ENCODE measurements at places on chromosomes 1 and 21. TPM values are rescaled to one million over a fixed set of nuclear protein-coding genes. Genes with fewer than 3 reads are reported as not detected.

ANGPTL1 gene
- total RNA-seq = not detected

OR2T11 gene
- not detected for total RNA-seq

FAM177B gene
- total RNA-seq = not detected

CSF3R gene
- total RNA-seq = not detected

MTR gene
- total RNA-seq = 31.0 TPM

LIN9 gene
- 3.9 TPM for total RNA-seq

OR2M3 gene
- total RNA-seq = not detected

TMCO2 gene
- not detected for total RNA-seq

DDI2 gene
- 13.4 TPM for total RNA-seq

OR2L13 gene
- total RNA-seq = not detected

PPFIA4 gene
- 5.4 TPM for total RNA-seq

PTGS2 gene
- 4.8 TPM for total RNA-seq

DAB1 gene
- total RNA-seq = 0.56 TPM

TDRD5 gene
- total RNA-seq = not detected

- peak; percentile 34 for DNase-seq
Measured at GRCh38 chr1:59971464-59971911, 44.9 kb upstream of the CYP2J2 start.

DNA sequence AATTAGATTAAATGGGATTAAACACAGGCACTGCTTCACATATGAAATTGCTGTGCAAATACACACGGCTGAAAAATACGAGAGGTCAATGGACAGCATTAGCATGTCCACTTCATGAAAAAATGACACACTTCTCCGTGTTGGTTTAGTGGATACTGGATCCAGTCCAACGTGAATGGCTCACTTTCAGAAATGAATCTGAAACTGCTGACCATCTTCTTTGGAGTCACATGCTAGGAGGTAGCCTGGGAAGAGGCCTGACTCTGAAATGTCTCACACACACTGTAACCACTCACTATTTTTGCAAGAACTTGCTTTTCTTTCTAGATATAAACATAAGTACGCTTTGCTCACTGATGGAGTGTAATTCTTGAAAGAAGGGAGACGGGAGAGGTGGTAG, 127.3 kb downstream of the HLCS start:
- peak; percentile 91 for DNase-seq

GRCh38 chr1:107617456-107617855, 347.5 kb downstream of the VAV3 start:
- DNase-seq = no peak

DNA sequence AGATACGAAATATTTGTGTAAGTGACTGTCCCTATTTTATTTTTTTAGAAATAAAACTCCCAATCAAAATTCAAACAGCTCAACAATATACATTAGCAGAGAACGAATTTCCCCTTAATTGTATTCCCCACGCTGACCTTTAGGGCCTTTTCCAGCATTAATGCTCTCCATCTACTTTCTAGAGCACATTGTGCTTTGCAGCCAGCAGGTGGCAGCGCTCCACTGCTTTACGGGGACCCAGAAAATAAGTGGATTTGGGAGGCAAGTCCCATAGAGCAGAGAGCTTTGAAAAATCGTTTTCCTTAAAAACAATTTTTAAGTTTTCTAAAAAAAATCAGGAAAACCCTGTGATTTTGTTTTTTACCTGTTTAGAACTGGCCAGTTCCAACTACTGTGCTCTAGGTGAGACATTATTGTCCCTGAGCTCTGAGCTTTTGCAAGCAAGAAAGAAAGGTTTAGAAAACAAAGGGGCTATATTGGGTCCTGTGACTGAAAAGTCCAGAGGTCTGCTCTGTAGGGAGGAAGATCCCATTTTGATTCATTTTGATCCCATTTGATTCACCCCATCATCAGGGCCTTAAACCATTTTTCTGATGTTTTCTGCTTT, 144.4 kb upstream of the ZNF644 start:
- DNase-seq = peak; percentile 56

- no peak for DNase-seq
Measured at GRCh38 chr1:86703696-86704457, 499 bp upstream of the SH3GLB1 start.

DNA sequence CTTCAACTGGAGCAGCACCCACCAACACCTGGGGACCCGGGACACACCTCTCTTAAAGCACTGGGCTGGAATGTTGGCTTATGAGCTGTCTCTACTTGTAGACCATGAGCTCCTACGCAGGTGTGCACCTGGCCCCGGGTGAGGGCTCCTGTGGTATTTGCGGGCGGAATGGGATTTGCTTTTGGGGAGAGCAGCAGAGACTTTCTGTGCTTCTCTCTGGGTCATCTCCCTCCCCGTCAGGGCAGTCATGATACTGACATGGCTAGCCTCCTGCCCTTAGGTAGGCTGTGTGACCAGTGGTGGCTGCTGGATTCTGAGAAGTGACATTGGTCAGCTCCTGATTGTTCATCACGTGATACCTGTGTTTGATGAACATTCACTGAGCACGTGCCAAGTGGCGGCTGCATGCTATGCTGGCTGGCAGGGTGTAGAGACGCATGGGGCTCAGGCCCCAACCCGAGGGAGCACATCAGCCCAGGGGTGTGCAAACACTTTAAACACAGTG, 9.0 kb upstream of the ZBTB21 start:
- no peak for DNase-seq

DNA sequence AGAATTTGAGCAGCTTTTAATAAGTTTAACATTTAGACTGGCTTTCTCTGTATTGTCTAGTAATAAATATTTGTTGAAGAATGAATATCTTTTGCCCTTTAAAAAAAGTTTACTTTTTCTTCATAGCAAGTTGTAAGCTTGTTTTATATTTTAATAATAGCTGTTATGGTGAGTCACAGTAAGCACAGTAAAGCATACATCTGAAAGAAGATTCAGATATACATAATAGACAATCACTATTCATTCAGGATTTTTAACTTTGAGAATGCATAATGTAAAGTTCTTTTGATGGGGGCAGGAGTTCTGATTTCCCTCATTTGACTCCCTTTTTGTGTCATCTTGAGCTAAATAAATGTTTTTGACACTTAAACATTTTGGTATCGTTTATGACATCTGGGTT, 66.0 kb downstream of the ZMYM4 start:
- DNase-seq = peak; percentile 4

- no peak for DNase-seq
Measured at GRCh38 chr1:215202868-215203267, 120.3 kb downstream of the KCNK2 start.

- no peak for DNase-seq
Measured at GRCh38 chr1:76508871-76509270, 358.4 kb upstream of the ST6GALNAC5 start.

- no peak for DNase-seq
Measured at GRCh38 chr1:218846181-218846580, 327.5 kb upstream of the LYPLAL1 start.

- DNase-seq = peak; percentile 12
Measured at GRCh38 chr1:153842006-153842471, 66.8 kb downstream of the SLC27A3 start.

DNA sequence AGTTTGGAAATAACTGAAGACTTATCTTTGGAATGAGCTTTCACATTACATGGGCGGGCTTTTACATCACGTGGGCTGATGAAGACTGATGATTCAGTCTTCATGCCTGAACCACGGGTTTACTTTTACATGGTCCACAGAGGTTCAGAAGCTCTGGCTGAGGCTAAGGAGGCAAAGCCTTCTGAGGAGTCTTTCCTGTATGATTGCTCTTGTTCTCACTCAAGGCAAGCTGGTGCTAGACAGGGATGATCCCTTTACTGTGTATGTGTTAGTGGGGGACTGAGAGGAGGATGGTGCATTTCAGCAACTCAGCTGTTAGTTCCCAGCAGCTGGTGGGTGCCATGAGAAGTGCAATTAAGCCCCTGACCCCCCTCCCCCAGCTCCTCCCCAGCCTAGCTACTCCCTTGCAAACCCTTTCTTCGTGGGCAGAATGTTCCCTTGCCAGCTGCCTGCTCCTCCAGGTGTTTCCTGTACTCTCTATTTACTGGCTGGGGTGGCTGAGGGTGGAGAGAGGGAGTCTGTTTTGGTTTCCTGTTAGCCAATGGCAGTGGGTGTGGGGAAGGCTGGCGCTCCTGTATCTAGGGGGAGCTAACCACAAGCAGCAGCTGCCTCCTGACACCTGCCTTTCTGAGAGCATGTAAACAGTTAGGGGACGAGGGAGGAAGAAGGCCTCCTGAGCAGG, 15.4 kb downstream of the BTG2 start:
- peak; percentile 63 for DNase-seq

- DNase-seq = no peak
Measured at GRCh38 chr1:8443558-8444194, 125.8 kb downstream of the SLC45A1 start.

GRCh38 chr1:182139496-182139895, 78.0 kb upstream of the ZNF648 start:
- DNase-seq = no peak

DNA sequence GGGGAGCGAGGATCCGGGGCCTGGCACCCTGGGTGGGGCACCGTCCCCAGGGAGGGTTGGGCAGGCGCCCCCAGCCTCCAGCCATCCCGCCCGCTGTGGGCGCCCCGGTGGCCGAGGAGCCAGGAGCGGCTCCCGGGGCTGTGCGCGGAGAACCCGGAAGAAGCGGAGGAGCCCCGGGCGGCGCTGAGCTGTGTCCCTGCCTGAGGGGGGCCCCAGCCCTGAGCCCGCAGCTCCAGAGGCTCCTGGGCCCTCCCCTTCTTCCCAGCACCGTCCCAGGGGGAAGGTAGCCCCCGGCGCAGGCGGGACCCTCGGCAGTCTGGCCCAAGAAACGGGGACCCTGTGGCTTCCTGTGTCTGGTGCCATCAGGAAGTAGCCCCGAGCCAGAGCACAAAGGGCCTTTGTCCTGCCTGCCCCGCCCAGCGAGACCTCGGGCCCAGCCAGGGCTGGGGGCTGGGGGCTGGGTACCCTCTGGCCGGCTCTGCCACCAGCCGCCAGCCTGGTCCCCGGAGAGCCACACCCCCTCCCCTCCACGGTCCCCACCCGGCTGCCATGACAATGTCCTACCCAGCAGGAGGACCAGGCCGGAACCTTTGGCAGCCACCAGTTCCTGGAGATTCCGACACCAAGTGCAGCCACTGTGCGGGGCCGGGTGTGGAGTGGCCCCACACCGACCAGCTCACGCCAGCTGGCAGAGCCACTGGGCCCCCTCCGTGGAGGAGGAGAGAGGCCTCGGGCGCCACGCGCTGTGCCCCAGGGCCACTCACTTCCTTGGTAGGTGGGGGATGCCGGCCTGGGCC, 15.6 kb upstream of the TTLL10 start:
- no peak for DNase-seq

- no peak for DNase-seq
Measured at GRCh38 chr1:98101364-98101763, 180.5 kb upstream of the DPYD start.

GRCh38 chr1:11463177-11463576, 15.8 kb upstream of the DISP3 start:
- no peak for DNase-seq

DNA sequence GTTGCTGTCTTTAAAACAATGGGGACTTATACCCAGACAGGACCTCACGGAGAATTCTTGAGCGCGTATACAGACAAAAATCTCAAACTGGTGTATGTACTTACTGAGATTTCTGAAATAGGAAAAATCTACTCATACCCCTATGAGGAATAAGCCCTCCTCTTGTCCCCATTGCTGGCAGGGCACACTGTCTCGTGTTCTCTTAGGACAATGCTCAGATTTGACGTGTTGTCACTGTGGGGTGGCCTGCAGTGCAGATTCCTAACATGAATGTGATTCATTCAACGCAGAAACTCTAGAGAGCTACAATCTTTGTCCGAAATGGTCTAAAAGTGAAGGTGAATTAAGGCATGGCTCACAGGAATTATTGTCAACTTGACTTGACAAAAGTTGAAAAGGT, 31.1 kb upstream of the PDE9A start:
- DNase-seq = no peak

Measured in IMR-90 (cell line).